Lower lobe of right lung (tissue), 2 donors: ENCODE measurements at places on chromosomes 5 and 9.

DNA sequence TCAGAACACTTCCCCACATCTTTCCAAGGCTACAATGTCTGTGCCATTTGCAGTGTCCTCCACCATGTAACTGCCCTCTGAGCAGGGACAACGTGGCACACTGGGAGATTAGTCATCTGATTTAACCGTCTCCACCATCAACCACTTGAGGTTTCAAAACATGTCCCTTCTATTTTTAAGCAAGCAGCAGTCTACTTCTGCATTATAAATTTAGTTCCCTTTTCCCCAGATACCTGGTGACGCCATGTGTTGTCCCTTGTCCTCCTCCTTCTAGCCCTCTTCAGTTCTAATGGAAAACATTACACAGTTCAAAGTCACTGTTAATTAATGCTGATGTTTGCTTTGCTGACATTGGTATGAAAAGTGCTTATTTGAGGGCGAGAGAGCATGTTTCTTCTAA lies 52.8 kb downstream of the ATP10B start:
- no peak for DNase-seq

- DNase-seq, result no peak
Observed at GRCh38 chr5:168656633-168657032, 77.5 kb upstream of the PANK3 start.

- DNase-seq, result no peak
Observed at GRCh38 chr5:57577432-57578175, 95.0 kb upstream of the ACTBL2 start.

- no peak for DNase-seq
Observed at GRCh38 chr5:177468685-177469628, 4.5 kb downstream of the DBN1 start.

DNA sequence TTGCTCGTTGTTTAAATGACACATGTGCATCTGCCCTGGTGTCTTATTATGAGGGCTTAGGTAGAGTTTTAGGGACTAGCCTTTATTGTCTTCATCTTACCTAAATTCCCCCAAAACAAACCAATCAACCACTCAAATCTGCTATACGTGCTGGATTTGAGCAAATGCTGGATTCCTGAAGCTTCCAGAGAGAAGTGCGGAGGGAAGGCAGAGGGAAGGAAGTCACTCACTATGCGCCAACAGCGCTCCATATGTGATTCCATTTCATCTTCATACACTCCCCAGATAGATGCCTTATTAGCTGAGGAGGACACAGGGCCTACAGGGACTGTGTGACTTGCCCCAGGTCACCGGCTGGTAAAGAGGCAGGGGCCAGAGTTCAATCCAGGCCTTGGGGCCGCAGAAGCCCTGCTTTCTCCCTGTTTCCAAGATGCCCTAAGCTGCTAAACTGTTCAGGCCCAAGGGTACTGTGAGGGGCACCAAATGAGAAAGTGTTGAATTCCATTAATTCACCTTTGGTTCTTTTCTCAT lies 63.5 kb downstream of the OTULIN start:
- DNase-seq, result no peak

DNA sequence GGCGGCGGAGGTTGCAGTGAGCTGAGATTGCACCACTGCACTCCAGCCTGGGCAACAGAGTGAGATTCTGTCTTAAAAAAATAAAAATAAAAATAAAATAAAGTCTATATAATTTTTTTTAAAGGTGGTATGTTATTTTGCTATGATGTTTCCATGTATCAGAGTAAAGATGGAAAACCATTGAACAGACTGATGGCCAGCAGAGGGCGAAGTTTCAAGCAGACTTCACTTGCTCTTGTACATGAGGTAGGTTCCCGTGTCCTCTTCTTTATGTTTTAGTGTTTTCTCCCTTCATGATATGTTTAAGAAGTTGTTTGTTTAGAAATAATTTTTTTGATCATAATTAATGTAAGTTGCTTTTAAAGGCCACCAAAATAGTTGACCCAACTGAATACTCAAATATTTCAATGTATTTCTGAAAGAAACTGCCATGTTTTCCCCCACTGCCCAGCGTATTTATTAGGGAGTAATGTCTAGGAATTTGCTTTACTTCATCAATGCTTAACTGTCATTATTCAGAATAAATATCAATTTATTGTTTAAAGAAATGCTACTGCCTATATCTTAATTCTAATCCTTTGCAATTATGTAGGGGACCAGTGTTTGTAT lies 146.4 kb downstream of the HACD4 start:
- DNase-seq, result peak; percentile 55

DNA sequence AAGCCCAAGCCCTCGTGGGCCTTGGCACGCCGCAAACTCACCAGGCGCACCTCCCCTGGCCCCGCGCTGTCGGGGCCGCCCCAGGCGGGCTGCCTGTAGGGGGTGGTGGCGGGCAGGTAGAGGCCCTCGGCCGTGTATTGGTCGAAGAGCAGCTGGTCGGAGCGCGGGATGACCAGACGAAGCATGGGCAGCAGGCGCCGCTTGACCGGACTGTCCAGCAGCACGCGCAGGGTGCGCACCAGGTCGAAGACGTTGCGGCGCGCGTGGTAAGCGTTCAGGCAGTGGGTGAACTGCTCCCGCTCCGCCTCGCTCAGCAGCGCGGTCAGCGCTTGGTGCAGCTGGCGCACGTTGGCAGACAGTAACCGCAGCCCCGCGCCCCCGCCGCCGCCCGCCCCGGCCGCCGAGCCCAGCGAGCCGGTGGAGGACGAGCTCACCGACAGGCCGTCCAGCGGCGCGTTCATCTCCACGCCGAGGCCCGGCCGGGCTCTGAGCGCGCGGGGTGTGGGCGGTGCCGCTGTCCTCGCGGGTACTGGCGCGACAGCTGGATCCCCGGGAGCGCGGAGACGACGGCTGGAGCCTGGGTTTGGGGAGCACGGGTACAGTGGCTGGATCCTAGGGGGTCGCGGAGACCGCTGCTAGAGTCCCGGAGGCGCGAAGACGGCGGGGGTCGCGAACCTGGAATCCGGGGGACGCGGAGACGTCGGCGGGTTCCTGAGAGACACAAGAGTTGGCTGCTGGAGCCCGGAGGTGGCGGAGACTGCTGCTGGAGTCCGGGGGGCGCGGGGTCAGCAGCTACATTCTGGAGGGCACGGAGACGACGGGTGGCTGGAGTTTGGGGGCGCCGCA lies 709 bp downstream of the WHRN start:
- DNase-seq, result peak; percentile 67

- DNase-seq, result no peak
Observed at GRCh38 chr5:34928267-34928666, 1.1 kb upstream of the DNAJC21 start.

DNA sequence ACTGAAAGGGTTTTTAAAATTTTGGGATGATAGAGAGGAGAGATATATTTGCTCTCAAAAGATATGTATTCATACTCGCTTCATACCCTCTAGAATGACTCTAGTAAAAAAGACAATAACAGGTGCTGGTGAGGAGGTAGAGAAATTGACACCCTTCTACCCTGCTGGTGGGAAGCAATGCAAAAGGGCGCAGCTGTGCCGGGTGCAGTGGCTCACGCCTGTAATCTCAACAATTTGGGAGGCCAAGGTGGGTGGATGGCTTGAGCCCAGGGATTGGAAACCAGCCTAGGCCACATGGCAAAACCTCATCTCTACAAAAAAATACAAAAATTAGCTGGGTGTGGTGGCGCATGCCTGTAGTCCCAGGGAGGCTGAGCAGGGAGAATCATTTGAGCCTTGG lies 33.9 kb upstream of the NXNL2 start:
- DNase-seq, result no peak

DNA sequence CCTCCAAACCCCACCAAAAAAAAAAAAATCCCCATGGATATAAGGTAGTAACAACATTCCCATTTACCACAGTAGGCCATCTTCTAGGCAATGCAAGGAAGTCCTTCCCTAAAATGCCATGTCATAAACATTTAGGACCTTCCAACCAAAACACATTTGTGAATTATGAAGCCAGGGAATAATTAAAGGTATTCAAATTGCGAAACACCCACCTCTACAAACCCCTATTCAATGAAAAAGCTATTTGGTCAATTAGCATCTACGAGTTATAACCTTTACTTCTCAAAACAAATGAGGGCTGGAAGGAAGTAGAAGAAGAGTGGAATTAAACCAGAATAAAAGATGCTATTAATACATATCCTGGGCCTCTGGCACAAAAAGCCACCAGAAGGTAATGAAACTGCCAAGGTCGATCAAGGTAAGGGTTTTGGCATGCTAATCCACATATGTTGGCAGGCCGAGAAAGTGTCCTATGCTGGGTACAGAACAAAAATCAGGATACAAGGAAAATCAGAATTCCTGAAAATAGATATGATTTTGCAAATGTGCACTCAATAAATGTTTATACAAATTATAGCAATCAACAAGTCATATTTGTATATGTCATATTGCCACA lies 47.7 kb downstream of the MTMR12 start:
- DNase-seq, result no peak
